ENCODE measurements at places on chromosomes 11 and 22.

DNA sequence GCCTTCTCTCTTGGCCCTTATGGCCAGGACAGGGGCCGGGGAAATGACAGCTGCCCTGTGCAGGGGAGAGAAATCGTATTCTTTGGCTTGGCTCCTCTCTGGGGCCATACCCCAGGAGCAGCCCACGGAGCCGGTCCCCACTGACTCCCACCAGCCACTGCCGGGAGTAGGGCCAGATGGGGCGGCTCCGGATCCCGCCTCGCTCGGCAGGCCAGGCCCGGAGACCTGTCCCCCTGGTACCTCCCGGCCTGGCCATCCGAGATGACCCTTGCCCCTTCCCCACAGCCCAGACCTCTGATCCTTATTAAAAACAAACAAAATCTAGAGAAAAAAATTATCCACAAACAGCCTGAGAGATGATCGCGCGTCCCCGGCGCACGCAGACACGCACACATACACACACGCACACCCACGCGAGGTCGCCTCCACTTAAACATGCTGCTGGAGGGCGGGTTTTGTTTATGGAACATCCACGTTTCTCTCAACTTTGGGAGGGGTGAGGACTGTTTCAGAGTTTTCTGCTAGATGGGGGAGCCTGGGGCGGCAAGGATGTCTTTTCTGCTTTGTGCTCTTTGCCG, 59.1 kb downstream of the IGLL1 start:
- no peak for DNase-seq

DNA sequence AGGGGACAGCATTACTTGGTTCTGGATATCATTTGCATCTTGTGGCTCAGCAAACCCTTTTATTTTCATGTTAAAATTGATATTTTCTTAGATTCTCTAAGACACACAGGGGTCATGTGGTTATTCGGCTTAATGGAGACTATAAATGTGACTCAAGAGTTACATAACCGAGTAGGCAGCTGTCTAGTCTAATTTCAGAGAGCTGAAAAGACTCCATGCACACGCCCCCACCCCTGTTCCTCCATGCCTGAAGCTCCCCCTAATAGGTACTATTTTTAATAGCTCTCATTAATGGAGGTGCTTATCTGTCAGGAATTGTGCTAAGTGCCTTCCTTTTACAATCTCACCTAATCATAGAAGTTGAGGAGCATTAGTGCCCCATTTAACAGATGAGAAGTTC, 189.2 kb upstream of the ARHGAP20 start:
- no peak for DNase-seq

- DNase-seq: no peak
These were observed 88.3 kb downstream of the FBXO7 start for GRCh38 chr22:32562916-32563315.

DNA sequence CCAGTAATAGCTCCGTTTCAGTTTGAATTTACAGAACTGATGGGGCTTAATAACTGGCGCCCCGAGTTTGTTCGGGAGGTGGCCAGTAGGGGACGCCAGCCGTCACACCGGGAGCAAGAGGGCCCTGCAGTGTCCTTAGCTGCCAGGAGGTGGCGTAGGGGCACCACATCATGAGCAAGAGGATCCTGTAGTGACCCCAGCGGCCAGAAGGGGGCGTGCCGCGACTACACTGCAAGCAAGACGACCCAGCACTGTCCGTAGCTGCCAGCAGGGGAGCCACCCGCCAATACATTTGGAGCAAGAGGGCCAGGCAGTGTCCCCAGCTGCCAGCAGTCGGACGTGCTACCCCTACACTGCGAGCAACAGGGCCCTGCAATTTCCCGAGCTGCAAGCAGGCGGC, 663.7 kb upstream of the B3GAT1 start:
- DNase-seq: no peak

DNA sequence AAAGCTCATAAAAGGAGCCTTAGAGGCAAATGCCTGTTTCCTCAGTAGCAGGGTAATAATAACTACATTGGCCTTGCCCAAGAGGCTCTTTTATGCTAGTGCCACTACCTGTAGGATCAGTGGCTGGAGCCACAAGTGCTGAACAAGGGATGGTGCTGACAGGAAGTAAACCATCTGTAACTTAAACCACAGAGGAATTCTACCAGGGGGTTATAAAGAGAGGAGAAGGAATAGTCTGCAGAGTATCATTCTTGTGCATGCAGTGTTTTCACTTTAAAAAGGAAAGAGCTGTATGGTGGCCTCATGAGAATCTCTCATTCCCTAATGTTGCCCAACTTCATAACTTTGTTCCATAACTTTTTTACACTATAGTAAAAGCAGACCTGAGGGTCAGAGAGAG, 168.1 kb downstream of the DBX1 start:
- DNase-seq: no peak

DNA sequence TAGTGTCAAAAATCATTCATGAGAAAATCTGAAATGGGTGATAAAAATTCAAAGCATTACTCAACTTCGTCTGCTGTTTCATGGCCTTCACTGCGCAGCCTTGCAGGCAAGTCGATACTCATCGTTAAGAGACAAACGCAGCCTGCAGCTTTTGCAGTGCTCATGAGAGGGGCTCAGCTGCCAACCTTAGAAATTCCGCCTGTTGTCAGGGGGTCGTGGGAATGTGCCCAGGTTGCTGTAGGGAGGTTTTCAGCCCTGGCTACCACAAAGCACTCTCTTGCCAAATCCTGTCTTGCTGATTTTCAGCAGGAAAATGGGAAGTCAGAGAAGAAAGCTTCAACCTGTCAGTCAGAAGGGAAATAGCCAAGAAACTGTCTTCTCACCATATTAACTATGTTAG, 25.4 kb upstream of the GRAMD1B start:
- DNase-seq: no peak

- DNase-seq: no peak
These were observed 388.4 kb upstream of the DDI1 start for GRCh38 chr11:103648054-103648453.

DNA sequence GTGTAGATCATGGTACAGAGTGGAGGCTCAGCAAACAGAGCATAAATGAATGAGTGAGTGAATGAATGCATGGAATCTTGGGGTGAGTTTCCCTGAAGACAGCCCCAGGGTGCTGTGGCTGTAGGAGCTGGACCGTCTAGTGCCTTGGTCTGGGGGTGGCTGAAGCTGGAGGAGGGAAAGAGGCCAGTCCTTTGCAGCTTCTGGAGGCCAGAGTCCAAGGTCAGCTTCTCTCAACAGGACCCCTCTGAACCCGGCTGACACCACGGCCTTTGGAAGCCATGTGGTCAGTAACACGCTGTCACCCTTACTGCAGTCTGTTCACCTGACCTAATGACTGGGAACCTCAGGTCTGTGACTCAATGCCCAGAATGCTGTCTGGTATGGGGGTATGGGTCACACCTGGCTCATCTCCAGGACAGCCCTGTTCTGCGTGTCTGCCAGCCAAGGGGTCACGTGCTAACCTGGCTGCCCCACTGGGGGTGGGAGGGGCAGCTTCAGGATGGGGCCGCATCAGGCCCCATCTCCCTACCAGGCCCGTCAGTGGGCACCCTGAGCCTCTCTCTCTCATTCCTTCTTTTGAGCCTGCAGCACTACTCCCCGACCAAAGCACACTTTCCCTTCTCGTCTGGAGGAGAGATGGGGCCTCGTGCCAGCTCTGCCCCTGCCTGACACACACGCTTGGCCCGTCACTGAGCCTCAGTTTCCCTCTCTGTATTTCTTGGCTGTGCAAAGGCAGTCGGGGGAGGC, 24.1 kb upstream of the CHKA start:
- DNase-seq: no peak

DNA sequence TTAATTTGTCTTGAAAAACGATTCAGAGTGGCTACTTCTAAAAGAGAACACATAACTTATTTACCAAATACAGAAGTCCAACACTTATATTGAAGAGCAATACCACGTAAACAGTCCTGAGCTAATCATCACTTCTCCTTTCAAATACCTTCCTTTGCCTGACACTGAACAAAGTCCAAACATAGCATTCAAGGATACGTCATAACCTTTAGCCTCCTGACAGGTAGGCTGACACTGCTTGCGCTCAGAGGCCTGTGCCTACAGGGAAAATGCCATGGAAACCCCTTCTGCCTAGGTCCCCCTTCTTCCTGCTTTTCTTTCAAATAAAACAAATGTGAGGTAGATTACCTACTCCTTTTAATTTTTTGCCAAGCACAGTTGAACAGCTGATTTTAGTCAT, 510.0 kb downstream of the INSC start:
- DNase-seq: no peak

DNA sequence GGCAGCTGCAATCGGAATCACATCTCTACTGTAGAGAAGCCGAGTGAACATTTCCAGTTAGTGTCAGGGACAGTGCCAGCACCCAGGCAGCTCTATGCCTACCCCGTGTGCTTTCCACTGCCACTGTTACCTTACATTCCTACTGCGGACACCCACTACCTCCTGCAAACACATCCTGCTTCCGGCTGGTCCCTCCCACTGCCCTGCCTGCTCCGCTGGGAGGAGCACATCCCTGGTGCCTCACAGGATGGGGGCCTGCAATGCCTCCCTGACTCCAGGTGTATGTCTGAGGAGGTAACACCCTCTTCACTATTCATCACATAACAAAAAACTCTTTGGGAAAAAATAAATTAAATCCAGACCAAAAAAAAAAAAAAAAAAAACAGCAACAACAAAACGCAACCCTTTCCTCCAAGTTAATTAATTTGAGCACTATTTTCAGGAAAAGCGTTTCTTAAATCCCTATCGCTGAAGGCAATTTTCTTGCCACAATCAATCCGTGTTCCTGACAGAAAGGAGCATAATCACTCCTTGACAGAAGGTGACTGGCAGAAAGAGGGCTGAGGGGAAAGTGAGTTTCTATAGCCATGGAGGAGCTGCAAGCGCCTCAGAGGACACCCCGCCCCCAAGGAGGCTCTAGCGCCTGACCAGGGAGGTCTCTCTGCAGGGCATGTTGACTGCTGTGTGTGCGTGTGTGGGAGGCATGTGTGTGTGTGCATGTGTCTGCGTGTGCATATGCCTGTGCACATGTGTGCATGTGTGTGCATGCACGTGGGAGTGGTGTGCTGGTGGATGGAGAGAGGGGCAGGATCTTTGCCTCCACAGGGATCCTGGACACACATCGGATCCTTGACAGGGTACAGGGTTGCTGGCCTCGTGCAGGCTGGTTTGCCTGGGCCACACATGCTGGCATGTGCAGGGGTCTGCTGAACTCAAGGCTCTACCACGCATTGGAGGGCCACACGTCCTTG, 134.8 kb upstream of the NTM start:
- DNase-seq: no peak

DNA sequence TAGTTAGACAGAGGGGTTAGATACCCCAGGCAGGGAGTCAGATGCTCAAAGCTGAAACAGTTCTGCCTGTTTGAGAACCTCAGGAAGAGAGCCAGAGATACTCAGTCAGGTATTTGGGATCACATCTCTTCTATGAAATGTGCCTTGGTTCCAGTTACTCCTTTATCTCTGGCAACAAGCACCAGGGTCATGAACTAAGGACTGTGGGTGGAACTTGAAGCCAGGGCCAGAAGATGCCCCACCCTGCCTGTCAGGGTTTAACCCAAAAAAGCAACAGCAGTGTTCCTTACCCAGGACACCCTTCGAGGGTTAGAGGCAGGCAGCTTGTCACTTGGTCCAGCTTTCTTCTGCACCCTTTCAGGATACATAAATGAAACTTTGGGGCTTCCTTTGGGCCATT, 15.0 kb upstream of the WT1 start:
- no peak for DNase-seq
